ENCODE measurements at places on chromosomes 5 and 9. TPM values are rescaled to one million over a fixed set of nuclear protein-coding genes. Genes with fewer than 3 reads are reported as not detected.
A peak's percentile ranks its signal among the peaks of the same experiment; 100 is the strongest.

The PDCD1LG2 gene
- 1.2 TPM for total RNA-seq

- no peak for ATAC-seq
Measured at GRCh38 chr9:80874276-80874675, 815.1 kb downstream of the TLE1 start.

The ABO gene
- total RNA-seq: not detected

DNA sequence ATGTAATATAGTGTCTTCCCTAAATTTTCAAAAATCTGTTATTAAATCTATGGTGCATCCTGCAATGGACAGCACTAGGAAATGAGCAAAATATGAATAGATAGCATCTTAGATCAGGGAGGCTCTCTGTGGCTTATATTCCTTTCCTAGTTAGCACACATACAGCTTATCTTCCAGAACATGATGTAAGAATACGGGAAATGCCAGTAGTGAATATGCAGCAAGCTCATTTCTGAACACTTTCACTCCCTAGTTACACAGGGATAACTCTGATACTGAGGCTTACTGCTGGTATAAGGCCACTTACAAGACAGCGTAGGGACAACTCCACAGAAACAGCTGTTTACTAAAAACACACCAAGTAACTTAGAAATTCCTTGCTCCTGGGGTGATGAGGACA lies 297.3 kb upstream of the SMARCA2 start:
- no peak for ATAC-seq

The KLF4 gene
- total RNA-seq: 0.19 TPM

- ATAC-seq: no peak
Measured at GRCh38 chr5:135964670-135965320, 10.0 kb upstream of the LECT2 start.

GRCh38 chr5:5461012-5461411 lies 38.5 kb downstream of the ICE1 start:
- no peak for ATAC-seq

DNA sequence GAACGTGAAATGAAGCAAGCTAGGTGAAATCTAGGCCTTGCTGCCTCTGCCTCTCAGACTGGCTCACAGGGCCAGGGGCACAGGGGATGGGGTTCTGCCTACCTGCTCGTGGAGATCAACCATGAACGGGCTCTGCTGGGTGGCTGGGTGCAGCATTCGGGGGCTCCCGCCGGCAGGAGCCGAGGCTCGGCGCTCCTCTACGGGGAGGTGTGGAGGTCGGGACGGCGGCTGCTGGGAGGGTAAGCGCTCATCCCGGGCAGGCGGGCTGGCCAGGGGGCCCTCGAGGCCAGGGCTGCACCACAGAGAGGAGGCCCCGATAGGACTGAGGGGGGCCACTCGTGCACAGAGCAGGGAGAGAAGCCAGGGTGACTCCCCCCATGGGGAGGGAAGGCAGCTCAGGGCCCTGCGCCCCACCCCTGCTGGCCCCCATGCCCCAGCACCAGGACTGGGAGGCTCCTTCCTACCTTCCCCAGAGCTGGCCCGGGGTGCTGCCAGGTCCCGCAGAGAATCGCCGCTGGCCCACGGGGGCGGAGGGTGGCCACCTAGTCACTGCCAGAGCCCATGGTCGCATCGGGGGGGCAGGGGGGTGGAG lies 5.2 kb downstream of the RNF44 start:
- ATAC-seq: no peak

- ATAC-seq: no peak
Measured at GRCh38 chr5:72505539-72506157, 1.6 kb downstream of the ZNF366 start.

DNA sequence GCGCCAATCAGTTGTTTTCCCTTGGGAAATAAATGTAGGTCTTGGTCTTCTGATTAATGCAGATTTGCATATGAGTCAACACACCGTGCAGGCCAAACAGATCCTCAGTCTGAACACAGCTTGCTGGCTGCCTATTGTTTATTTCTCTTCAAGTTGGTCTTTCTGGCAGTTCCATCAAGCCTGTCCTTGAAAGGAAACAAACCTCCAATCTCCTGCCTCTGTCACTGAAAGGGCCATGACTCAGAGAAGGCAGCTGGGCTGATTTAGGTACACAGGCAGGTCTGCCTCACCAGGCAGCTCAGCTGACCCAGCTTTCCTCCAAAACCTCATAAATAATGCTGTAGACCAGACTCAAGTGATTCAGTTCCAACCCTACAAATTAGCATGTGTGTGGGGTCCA lies 175.9 kb downstream of the MAN2A1 start:
- peak; percentile 66 for ATAC-seq

DNA sequence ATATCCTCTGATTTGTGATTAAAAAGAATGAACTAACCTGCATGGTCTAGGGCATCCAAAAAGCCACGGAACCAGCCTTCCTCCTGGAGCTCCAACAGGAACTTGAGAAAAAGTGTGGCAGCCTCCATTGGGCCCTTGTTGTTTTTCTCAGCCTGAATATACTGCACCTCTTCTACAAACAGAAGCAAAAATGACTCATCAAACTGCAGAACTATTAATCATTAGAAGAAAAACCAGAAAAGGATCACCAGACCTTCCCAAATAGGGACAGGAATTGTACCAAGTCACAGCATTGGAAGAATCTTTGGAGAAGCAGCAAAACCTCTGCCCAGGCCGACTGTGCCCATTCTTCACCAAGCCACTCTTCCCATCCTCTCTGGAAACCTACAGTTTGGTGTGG lies 25.2 kb downstream of the RIGI start:
- ATAC-seq: no peak

The PKD2L2 gene
- total RNA-seq: 0.30 TPM

DNA sequence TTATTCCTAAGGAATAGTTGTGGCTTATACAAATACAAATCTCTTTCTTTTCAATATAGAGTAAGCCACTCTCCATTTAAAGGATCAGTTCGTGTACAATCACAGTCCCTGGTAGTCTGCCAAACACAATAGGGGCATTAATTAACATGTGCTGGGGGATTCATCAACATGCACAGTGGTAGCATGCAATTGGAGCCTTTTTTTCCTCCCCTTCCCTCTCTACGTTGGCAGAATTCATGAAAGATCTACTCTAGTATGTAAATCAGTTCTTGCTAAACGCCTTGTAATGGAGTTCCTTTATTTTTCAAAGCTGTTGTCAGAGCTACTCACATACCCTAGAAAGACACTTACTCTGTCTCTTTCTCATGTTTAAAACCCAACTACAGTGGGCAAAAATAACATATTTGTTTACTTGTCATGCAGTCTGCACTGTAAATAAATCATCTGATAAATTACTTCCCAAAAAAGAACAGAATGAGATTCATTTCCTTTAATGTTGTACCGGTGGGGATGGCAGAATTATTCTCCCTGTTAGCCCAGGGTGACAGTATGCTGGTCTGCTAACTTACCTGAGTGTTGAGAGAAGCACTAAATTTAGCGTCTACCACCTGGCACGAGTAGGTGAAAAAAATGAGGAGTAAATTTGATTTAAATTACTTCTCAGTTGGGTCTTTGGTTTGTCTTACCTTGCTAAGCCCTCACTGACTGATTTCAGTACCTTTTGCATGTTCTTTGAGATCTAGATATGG lies 341.5 kb upstream of the CCNH start:
- no peak for ATAC-seq

- no peak for ATAC-seq
Measured at GRCh38 chr5:126809916-126810315, 33.0 kb downstream of the LMNB1 start.

DNA sequence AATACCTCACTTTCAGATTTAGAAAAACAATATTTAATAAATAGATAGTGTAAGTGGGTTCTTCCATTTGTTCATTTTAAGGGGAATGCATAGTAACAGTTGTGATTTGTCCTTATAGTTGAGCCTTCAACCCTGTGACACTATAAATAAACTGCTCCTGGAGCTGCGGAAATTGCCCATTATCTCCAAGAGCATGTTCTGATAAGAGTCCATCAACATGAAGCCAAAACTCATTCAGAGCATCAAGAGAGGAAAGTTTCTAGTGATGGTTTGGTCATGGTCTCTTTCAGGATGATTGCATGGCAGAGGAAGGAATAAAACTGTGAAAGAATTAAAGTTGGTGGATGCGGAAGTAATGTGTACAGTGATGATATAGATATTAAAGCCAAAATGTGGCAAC lies 772.1 kb upstream of the DMAC1 start:
- ATAC-seq: no peak

The IFNA14 gene
- total RNA-seq: not detected

DNA sequence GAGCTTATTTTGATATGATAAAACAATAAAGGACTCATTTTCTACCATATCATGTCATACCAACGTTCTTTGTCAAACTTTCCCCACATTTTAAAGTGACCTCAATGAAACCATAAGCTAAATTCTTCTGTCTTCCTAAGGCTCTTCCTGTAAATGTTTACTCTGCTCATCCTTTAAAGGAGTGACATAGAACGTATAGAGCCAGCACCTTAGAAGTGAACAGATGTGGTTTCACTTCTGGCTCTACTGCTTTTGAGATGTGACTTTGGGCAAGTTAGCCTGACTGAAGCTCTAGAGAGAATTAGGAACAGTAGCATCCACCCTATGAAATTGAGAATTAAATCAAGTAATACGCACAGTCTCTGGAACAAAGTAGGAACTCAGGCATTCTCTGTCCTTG lies 24.1 kb downstream of the SAR1B start:
- ATAC-seq: peak; percentile 71

The FLT4 gene
- total RNA-seq: 0.56 TPM

- peak; percentile 69 for ATAC-seq
Measured at GRCh38 chr5:74851684-74852353, 14.4 kb downstream of the FAM169A start.

The SLC6A7 gene
- total RNA-seq: not detected

- ATAC-seq: no peak
Measured at GRCh38 chr9:8533681-8534080, 734.1 kb upstream of the DMAC1 start.

- ATAC-seq: peak; percentile 31
Measured at GRCh38 chr9:85949586-85950335, 8.8 kb downstream of the NAA35 start.

The CTNND2 gene
- 0.39 TPM for total RNA-seq

The ITGA2 gene
- total RNA-seq: 8.6 TPM

DNA sequence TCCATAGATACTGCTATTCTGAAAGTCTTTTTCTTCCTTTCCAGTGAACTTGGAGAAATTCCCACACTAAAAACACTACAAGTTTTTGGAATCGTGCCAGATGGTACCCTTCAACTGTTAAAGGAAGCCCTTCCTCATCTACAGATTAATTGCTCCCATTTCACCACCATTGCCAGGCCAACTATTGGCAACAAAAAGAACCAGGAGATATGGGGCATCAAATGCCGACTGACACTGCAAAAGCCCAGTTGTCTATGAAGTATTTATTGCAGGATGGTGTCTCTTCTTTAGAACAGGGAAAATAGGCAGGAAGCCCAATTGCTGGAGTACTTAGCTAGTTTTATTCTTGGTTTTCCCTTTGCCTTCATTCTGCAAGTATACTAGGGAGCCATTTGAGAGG lies 29.9 kb downstream of the SKP2 start:
- ATAC-seq: no peak

DNA sequence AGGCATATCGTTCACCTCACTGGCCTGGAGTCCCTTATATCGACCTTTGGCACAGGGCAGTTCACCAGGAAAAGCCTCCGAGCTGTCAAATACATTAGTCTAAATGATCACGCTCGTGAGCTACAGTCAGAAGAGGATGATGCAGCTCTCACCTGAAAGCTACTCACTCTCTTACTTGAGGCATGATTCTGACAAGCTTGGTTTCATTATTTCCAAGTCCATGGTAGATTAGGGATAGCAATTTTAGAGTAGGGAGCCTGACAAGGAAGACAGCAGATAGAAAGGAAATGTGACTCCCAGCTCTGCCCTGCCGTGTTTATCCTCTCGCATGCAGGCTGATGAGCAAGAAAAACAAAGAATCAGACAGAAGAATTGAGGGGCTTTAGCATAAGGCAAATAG lies 98.0 kb upstream of the MAP1B start:
- ATAC-seq: no peak

The SIL1 gene
- total RNA-seq: 24.4 TPM

GRCh38 chr5:56076486-56076885 lies 81.7 kb upstream of the IL6ST start:
- no peak for ATAC-seq

The SOX30 gene
- total RNA-seq: 1.0 TPM

DNA sequence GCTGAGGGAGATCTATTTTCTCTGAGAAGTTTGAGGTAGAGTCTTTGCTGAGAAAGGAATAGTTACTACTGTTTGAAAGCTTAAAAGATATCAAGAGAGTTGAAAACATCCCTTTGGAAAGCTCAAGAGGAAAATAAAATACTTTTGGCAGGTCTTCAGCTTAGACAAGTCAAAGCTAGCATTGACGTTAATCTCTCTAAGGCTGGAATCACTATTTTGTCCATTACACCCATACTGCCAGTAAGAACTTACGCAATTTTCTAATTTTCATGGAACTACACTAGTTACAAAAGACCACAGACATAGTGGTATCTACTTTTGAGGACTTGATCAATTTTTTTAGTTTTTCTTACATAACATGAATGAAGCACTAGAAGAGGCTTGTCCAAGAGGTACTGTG lies 494.9 kb downstream of the PSAT1 start:
- no peak for ATAC-seq

- ATAC-seq: no peak
Measured at GRCh38 chr5:112012104-112012503, 255.1 kb upstream of the NREP start.

GRCh38 chr5:139407517-139407916 lies 3.6 kb upstream of the SPATA24 start:
- ATAC-seq: no peak

DNA sequence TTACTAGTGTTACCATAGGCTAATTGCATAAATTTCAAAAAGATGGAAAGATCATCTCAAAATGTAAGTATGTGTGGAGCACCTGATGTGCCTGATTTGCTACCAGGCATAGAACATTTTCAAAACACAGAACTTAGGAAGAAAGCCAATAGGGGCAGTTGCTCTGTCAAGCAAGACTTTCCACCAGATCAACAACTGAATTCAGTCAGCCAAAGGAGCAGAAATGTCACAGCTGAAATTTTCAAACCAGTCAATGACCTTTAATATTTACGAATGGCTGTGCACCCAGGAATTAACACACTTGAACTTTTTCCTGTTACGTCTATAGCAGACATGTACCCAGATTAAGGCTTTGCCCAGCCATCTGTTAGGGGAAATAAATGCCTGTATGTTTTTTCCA lies 452.8 kb upstream of the PTGER4 start:
- ATAC-seq: no peak

DNA sequence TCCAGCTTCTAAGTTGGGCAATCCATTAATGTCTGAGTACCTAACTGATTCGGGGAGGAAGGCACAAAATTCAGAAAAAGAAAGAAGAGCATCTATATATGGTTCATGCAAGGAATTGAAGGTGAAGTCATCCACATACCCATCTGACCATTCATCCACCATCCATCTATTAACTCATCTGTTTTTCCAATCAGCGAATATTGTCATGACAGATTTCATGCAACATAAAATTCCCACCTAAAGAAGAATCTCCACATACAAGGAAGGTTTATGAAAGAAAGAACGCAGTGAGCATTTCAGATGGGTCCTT lies 164.7 kb downstream of the GRIA1 start:
- no peak for ATAC-seq
